ENCODE measurements at places on chromosomes 5 and 9.

- DNase-seq, result peak; percentile 44
Observed at GRCh38 chr5:145825751-145826180, 9.4 kb downstream of the PRELID2 start.

- peak; percentile 93 for DNase-seq
Observed at GRCh38 chr5:172740428-172741205, 30.4 kb downstream of the DUSP1 start.

- DNase-seq, result peak; percentile 20
Observed at GRCh38 chr5:128084228-128085167, 932 bp downstream of the SLC12A2 start.

DNA sequence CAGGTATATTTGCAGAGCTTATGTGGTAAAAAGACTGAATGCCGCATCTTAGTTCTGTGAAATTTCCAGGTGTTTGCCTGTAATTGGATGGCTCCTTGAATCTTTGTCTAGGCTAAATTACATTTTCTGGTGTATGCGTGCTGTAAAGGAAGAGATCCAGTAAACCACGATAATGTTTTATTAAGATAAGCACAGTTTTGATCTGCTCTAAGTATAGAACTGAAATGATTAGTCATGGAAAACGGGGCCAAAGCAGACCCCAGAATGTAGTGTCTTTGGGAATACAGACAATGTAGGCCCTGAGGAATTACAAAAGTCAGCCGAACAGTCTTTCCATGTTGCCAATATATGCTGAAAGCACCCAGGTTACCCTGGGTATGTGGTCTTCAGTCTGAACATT is 257.3 kb downstream of the FANCC start:
- DNase-seq, result no peak

- DNase-seq, result no peak
Observed at GRCh38 chr9:87259543-87260518, 237.8 kb upstream of the DAPK1 start.

GRCh38 chr9:131262327-131263032 is 13.8 kb downstream of the FAM78A start:
- DNase-seq, result no peak

GRCh38 chr9:135816651-135816970 is 90.7 kb downstream of the CAMSAP1 start:
- no peak for DNase-seq

DNA sequence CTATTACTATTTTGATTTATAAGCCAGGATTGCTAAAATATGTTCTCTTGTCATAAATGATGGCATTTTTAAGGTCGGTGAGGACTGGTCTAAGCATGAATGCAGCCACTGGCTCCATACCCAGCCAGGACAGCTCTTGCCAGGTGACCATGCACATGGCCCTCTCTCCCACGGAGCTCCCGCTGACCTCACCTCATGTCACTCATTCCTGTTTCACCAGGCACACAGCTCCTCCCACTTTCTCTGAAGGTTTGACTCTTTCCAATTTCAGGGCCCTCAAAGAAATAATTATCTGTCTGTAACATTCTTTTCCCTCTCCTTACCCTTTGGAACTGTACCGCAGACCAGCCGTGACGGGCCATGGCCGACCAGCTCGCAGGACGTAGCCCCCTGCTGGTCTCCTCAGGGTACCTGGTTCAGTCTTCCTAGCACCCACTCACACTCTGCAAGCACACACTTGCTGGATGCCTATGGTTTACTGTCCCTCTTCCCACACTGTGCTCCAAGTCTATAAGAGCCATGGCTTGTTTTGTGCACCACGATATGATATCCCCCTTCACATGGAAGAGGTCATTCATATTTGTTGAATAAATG is 72.5 kb downstream of the LIFR start:
- no peak for DNase-seq

GRCh38 chr5:179348843-179349242 is 3.6 kb upstream of the ADAMTS2 start:
- no peak for DNase-seq
